Liver (tissue), 10 donors: ENCODE measurements at places on chromosomes 13 and 19. TPM values are rescaled to one million over a fixed set of nuclear protein-coding genes. Genes with fewer than 3 reads are reported as not detected.

The SPTBN4 gene
- 0.40 TPM for polyA plus RNA-seq

The GGN gene
- polyA plus RNA-seq, result not detected

The GRIN2D gene
- polyA plus RNA-seq, result not detected

The CGB5 gene
- polyA plus RNA-seq, result not detected

DNA sequence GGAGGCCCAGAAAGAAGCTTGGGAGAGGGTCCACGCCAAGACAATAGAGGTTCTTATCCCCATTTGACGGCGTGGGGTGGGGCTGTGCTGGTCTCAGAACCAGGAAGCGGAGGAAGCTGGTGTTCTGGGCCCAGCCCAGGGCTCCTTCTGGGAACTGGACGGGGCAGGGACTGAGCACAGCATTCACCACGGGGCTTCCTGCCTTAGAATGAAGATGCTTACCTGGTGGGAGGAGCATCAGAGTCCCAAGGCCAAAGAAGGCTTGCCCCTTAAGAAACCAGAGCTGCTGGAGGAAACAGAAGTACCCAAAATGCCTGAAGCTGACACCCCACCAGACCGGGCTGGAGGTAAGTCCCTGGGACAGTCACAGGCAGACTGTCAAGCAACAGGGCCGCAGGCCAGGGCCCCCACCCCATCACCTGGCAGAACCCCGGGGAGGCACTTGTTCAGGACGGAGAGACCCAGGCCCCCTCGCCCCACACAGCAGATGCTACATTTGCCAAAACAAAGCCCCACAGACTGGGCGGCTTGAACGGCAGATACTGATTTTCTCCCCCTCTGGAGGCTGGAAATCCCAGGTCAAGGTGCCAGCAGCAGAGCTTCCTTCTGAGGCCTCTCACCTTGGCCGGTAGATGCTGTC, 17.8 kb upstream of the IGLON5 start:
- no peak for DNase-seq

- no peak for DNase-seq
These were observed 730 bp upstream of the ABCC4 start for GRCh38 chr13:95301968-95302393.

DNA sequence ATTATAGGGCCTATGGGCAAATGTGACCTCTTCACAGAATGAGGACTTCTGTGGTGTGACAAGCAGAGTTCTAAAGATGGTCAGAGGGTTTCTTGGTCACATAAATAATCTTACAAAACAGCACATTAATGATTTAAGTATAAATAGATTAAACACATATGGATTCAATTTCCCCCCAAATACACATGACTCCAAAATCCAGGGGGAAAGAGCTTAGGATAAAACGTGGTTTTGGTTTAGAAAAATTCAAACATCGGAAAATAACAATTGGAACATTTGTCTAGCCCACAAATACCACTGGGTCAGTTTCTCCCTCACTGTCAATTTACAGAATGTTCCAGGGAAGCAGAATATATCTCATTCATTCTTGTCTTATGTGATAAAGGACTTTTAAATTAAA, 283.1 kb downstream of the COG6 start:
- no peak for DNase-seq

DNA sequence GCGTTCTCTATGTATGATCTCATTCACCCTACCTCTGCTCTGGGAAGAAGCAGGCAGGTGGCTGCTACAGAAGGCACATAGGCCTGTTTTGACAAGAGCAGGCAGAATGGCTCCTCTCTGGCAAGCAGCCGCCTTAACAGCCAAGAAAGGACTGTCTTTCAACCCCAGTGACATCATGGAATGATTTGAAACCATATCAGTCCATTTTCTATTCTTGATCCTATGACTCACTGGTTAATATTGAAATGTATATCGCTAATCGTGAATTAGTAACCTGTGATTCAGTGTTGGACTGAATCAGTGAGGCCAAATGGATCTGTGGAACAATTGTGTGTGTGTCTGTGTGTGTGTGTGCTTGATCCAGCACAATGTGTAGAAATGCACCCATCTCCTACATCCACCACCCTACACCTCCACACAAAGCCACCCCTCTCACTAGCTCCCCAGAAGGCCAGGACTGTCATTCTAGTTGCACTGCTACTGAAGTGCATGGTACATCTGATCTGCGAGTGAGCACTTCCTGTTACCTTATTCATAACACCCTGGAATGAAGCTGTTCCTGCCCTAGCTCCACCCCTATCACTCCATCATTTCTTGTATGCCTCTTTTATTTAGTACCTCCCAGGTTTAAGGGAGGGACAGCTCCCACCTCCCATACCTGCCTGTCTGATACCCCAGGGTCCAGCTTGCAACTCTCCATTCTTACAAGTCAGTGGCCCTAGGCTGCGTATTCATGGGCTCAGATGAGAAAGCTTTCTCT, 460.0 kb downstream of the FOXO1 start:
- DNase-seq, result no peak

- DNase-seq, result no peak
These were observed 7.2 kb downstream of the SIN3B start for GRCh38 chr19:16836115-16837034.

DNA sequence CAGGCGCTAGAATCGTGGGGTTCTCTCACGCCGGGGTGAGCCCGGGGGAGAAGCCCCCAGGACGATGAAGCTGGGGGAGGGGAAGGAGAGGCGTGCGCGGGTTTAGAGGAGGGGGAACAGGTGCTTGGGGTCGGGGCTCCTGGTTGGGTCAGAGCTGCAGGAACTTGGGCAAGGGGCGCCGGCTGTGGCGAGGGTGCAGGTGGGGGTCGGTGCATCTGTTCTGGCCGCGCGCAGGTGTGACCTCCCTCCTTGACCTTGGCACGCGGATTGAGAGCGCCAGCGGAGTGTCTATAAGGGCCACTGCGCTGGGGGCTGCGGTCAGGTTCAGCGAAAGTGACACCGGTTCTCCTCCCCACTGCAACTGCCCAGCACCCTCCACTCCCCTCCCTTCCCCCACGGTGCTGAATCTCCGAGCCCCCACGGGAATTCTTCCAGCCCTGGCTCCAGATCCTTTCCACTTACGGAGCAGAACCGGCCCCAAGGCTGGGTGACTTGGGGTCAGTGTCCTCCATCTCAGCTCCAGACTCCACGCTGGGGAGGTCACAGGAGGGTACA, 618 bp downstream of the TMEM38A start:
- no peak for DNase-seq

DNA sequence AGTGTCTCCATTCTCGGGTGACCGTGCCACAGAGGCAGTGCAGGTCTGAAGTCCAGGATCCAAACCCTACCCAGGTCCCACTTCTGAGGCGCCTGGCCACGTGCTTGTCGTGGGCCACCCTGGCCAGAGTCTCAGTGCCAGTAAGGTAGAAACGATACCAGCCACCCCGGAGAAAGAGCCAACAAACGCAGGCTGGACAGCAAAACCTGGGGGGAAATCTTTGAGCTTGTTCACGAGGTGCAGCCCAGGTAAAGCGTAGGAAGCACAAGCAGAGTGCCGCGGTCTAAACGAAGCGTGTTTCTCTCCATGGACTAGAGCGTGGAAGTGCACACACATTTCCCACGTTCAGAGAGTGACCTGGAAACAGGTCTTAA, 95.6 kb downstream of the ATP11A start:
- no peak for DNase-seq

- no peak for DNase-seq
These were observed 33.5 kb upstream of the TM9SF2 start for GRCh38 chr13:99467764-99468163.

GRCh38 chr19:45897261-45897812, 5.1 kb downstream of the MYPOP start:
- DNase-seq, result no peak

GRCh38 chr19:8113017-8113416, 36.4 kb downstream of the FBN3 start:
- no peak for DNase-seq

GRCh38 chr13:89270736-89271135, 1599.6 kb downstream of the SLITRK5 start:
- DNase-seq, result no peak

GRCh38 chr13:44198826-44199225, 174.8 kb upstream of the SERP2 start:
- DNase-seq, result no peak

- DNase-seq, result no peak
These were observed 8.3 kb upstream of the NTN5 start for GRCh38 chr19:48681127-48681470.

GRCh38 chr19:7841751-7842660, 12.0 kb downstream of the EVI5L start:
- DNase-seq, result no peak
